ENCODE measurements at places on chromosomes 6 and 20.
A peak's percentile ranks its signal among the peaks of the same experiment; 100 is the strongest.

DNA sequence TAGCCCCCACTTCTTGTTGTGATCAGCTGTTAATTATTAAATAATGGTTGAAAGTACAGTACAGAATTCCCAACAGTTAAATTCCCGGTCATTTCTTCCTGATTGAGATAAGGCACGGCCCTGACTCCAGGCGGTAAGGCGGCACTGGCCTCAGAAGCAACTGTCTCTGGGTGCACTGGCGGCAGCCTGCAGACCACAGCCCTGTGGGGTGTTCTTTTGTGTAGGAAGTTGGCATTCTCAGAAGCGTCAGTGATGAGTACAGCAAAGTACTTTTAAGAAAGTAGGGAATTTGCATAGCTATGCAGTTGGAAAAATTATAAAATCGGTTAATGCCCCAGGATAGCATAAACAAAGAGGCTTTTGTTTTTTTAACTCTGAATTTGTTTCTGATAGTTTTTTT lies 50.5 kb downstream of the SAMD5 start:
- no peak for DNase-seq

GRCh38 chr20:45967551-45968080 lies 4.4 kb downstream of the ZNF335 start:
- no peak for DNase-seq

GRCh38 chr6:45709781-45710220 lies 305.9 kb downstream of the CLIC5 start:
- DNase-seq, result no peak

- DNase-seq, result no peak
Observed at GRCh38 chr6:57193177-57193576, 21.1 kb downstream of the BAG2 start.

DNA sequence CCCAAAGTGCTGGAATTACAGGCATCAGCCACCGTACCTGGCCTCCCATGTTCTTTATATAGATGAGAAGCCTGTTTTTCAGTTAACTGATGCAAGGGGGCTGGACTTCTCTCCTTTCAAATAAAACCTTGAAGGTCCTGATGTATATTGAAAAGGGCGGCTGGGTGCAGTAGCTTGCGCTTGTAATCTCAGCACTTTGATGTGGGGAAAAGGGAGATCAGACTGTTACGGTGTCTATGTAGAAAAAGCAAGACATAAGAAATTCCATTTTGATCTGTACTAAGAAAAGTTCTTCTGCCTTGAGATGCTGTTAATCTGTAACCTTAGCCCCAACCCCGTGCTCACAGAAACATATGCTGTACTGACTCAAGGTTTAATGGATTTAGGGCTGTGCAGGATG lies 16.1 kb upstream of the SAMHD1 start:
- no peak for DNase-seq

- DNase-seq, result no peak
Observed at GRCh38 chr6:73942592-73943186, 246.7 kb downstream of the CD109 start.

DNA sequence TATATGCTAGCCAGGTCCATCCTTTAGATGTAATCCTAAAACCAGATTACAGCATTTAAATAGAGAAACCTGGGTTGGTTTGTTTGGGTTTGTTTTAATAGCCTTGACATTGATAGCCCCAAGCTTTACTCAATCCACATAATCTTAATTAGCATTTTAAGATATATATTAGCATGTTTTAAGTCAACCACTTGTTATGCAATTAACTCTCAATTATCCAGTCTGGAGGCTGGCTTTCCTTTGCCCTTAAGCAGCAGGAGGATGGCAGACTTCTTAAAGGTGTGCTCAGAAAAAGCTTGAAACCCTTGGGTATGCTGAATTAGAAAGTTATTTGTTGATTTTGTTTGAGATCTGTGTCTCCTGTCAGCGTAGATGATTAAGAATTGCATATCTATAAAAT lies 46.3 kb upstream of the SMIM28 start:
- no peak for DNase-seq

DNA sequence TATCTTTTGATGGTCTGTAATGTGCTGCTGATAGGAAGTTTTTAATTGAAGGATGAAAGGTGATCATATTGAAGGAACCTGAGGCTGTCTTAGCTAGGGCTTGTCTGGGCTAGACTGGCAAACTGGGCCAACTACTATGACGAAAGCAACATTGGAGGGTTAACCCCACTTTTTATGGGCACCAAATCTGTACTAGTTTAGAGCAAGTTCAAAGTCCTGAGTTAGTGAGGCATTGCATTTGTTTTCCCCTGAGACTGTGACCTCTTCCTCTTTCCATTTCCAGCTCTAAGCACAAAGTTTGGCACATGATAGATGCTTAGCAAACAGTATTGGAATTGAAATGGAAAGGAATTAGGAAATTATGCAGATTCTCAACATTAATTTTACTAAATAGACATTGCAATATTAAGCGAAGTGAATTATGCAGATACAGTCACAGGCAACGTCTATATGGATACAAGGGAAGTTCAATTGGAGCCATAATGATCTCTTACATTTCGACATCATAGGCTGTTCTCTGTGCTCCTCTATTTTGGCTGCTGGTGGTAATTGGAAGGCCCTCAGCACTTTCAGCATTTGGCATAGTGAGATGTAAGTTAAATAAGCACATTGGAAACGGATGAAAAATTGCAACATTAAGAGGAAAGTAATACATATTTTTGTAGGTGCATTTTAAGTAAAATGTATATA lies 22.2 kb downstream of the CEP57L1 start:
- DNase-seq, result no peak

DNA sequence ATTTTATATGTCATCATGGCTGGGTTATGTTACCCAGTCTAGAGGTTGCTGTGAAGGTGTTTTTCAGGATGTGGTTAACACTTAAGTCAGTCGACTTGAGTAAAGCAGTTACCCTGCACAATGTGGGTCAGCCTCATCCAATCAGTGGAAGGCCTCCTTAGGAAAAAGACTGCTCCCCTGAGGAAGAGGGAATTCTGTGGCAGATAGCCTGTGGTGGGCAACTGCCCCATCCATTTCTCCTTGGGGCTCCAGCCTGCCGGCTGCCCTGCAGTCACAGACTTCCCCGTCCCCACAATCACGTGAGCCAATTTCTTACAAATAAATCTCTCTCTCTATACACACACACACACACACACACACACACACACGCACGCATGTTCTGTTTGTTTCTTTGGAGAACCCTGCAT lies 34.5 kb upstream of the MPC1 start:
- no peak for DNase-seq

DNA sequence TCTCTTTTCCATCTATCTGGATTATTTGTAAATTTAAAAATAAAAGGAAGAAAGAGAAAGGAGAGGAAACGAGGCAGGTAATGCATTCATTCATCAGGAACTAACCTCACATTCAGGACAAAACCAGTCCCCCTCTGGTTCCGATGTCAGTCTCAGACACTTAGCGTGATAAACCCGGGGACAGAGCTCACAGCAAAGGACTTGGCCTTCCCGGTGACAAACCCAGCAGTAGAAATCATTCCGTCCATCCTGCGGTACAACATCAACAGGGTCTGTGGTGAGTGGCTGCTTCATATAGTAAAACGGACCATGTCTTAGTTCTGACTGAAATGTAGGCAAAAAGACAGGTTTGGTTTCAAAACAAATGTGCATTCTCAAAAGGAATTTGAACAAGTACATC lies 57.9 kb downstream of the ZMYND8 start:
- no peak for DNase-seq

- DNase-seq, result peak; percentile 52
Observed at GRCh38 chr6:34709386-34709785, 12.8 kb upstream of the ILRUN start.

- no peak for DNase-seq
Observed at GRCh38 chr6:9085054-9085708, 649.8 kb upstream of the SLC35B3 start.

- DNase-seq, result no peak
Observed at GRCh38 chr6:100740439-100740838, 140.7 kb downstream of the ASCC3 start.

GRCh38 chr20:47124181-47124717 lies 229.6 kb downstream of the EYA2 start:
- no peak for DNase-seq

DNA sequence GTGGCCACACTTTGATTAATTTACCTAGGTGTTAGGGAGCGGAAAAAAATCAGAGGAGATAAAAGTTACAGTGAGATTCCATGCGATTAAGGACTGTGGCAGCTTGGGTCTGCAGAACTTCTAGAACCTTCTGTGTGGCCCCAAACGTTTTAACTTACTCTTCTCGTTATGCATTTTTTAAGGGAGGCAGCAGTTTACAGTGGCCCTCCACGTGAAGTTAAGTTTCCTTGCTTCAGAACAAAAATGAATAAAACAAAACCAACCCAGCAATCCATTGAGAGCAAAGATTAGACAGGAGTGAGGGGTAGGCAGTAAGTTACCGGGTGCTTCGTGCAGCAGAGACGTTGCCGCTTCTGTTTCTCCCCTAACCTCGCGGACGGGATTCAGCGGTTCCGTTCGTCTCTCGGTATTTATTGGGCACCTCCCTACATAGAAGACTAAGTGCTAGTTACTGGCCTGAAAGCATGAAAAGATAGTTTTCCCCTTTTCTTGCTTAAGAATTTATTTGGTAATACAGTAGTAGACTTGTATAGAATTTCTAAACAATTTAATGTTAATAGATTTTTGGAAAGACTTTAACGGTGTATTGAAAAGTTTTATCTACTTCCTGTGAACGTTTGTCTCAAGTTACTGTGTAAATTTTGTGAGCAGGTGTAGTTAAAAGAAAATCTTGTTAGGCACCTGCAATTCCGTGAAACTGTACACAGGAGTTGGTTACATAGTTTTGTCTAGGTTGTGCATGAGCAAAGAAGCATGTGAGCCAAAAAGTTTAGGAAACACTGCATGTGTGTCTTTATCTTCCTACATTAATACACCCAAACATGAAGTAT lies 1.1 kb downstream of the BAG2 start:
- no peak for DNase-seq

DNA sequence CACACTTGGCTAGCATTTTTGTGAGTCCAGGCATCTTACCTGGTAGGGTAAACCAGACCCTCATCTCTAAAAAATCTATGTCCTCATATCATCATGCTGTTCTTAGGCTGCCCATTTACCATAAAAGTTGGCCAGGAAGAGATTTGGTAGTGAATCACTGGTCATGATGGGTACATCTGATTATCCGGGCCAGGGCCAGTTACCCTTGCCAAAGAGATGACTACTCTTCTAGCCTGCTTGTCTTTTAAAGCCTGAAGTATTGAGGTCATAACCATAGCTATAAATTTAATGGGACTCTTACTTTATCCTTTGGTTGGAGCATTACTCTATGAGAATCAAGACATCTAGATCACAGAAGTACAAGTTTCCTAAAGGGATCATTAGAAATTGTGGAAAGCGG lies 276.8 kb downstream of the TENT5A start:
- no peak for DNase-seq

DNA sequence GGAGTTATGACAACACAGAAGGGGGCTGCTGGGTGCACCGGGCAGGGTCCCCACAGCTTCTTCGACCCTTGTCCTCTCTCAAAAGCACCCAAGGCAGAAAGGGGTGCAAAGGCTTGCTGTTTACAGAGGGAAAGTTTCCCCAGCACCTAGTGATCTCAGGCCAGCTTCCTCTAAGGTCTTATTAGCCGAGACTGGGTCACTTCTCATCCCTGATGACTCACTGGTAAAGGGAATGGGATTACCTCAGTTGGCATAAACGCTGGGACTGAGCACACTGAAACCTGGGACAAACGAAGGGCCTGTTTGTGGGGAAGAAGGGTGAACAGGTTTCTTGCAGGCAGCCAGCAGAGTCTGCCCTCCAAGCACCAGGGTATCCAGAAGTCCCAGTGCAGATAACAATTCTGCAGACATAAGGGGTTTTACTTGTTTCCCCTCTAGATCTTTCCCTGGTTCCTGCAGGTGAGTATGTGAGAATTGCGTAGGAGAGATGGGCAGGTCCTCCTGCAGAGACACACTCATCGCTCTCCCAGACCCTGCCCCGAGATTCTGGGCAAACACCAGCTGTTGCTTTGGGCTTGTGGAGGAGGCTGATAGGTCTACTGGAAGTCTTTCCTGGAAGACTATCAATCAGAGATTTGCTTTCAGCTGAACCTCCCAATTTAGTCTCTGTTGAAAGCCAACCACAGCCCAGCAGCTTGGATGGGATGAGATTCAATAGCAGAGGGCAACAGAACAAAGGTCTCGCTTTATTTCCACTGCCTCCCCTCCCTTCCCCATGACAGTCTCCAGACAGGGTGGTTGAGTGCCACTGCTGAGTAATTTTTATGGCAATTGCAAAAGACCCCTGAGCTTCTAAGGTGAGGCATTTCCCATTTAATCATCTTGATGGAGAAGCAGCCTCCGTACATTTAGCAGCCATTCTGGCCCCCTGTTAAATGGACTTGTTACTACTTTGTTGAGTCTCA lies 25.7 kb downstream of the KCNG1 start:
- DNase-seq, result no peak

DNA sequence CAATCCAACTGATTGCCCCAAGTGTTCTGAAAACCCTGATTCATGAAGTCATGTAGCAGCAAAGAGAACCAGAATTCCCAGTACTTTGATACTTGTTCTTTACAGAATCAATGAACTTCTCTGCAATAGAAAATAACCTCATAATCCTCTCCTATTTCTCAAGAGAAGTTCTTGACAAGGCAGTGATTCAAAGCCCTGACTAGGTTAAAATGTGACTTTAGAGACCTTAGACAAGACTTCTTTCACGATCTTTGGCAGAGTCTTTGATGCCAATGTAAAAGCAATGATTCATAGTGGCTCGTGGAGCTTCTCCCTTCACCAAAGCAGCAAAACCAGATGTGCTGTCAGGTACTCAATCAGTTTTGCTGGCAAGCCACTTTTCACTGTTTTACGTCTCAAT lies 95.2 kb downstream of the CDK19 start:
- no peak for DNase-seq

DNA sequence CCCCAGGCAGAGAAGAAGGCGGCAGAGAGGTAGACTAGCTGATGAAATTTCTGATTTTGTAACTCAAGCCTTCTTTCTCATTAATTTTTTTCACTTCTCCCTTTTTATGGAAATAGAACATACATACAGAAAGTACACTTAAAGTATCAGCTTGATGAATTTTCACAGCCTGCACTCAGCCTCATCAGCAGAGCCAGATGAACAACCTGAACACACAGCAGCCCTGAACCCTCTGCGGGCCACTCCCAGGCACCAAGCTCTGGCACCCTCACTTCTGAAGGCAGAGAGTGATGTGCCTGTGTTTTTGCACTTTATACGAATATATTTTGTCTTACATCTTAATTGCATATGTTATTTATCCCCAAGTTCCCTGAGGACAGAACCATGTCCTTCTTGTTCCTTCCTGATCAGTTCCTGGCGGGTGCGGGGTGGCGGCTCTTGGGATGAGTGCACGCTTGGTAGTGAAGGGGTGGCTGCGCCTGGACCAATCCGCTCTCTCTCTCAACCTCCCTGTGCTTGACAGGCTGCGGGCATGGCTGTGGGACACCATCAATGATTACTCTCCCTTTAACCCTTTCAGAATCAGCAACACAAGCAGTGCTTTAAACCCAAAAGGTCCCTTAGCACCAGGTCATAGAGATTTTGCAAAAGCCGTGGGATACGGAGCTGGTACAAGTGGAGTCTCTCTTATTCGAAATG lies 34.8 kb upstream of the AFDN start:
- DNase-seq, result no peak

- no peak for DNase-seq
Observed at GRCh38 chr6:31718265-31718664, 3.1 kb downstream of the LY6G6D start.

- no peak for DNase-seq
Observed at GRCh38 chr20:61980647-61981583, 84.8 kb downstream of the TAF4 start.
